Activated CD4-positive, alpha-beta T cell treated with anti-CD3 and anti-CD28 coated beads, Interleukin-2, amount 50 U/mL, for 24 hours (primary cell): ENCODE measurements at places on chromosomes 2 and 18.

DNA sequence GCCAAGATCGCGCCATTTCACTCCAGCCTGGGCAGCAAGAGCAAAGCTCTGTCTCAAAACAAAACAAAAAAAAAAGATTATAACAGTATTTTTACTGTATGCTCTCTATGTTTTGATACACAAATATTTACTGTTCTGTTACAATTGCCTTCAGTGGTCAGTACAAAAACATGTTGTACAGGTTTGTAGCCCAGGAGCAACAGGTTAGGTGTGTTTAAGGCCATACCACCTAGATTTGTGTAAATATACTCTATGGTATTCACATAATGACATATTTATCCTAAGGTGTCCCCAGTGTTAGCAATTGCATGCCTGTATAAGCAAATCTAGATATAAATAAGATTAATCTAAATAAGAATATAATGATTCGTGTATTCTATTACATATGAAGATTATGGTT lies 625.0 kb downstream of the TMEM182 start:
- no peak for DNase-seq

DNA sequence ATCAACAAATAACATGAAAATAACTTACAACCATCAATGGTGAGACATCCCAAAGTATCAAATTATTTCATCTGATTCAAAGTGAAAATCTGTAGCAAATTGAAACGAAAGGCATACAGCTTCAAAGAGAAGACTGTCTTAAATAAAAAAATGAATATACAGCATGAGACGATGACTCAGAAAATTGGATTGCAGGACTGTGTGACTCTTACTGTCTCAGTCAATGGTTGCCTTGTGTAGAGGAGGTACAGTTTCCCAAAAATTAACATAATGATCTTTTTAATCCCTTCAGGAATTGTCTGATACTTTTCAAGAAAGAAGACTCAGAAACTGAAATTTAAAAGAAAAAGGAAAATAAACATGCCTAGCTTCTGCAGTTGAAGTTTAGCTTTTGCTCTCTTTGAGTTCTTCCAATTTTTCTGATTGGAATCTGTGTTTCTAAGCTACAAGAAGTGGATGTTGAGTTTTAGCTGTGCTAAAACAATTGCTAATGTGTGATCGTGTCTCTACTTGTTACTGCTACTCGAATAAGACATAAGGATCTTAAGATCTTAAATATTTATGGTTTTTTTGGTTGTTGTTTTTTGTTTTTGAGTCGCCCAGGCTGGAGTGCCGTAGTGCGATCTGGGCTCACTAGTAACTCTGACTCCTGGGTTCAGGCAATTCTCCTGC lies 41.1 kb upstream of the EPB41L3 start:
- no peak for DNase-seq

GRCh38 chr2:12424219-12424618 lies 292.5 kb upstream of the TRIB2 start:
- DNase-seq, result no peak

DNA sequence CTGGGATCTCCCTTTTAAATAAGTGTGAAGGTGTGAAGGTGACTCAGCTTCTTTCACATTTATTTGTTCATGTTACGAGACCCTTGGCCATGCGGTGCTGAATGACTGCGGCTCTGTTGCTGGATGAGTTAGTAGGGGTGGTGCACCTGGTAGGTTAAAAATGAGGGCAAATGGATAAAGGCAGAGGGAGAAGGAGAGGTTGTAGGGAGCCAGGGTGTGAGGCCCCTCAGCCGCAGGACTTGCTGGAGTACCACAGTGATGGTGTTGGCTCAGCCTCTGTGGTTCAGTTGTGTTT lies 164.2 kb downstream of the NAPG start:
- no peak for DNase-seq

DNA sequence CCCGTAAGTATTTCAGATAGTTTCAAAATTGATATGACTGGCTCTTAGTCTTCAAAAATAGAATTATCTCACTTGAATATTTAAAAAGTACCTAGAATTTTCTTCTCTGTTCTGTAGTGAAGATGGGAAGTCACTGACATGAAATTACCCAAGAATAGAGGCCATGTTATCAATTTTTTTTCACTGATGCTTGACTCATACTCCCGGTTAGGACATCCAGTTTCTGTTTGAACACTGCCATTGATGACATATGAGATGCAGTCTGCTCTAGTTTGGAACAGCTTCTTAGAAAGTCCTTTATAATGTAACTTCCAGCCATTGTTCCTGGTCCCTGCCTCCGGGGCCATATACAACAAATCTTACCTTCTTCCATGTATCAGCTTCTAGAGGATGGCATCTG lies 26.0 kb downstream of the MAP3K20 start:
- no peak for DNase-seq

DNA sequence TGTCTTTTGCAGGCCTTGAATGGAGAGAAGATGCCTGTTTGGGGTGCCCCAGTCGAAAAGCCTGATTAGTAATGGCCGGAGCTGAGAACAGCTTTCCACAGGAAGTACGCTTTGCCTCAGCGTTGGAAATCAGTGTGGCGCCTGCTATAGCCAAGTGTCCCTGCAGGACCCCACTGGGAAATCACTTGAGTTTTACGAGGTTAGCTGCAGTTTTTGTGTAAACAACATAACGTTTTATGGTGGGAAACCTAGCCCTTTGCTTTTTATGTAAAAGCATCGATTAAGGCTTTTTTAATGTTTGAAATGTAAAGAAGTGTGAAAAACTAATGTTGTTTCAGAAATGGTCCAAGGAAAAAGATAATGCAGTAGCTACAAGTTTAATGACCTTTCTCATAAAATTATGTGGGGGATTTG lies 234.2 kb downstream of the TTC32 start:
- DNase-seq, result no peak

DNA sequence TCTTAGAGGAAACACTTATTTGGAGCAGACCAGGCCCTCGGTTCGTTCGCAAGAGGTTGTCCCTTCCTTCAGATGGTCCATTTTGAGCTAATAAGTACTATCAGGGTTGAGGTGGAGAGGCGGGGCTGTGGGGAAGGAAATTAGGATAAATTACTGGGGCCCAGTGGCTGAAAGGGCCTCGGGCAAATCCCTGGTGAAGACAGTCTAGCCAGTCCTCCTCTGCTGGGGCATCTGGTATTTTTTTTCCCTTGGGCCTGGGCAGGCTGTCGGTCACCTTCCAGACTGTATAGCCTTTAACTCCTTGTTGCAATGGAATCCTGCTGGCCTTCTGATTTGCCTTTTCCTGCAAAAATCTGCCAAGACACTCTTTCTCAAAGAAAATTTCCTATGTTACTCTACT lies 1.7 kb upstream of the MYO3B start:
- DNase-seq, result no peak

DNA sequence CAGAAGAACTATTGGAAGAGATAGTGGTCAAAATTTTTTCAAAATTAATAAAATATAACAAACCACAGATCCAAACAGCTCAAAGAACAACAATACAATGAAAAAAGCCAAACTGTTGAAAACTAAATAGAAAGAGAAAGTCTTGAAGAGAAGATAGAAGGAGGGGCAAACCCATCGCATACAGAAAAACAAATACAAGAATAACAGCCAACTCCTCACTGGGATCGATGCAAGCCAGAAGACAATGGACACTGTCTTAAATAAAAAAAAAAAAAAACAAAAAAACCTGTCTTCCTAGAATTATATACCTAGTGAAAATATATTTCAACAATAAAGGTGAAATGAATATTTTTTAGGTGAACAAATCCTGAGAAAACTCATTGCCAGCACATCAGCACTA lies 34.1 kb upstream of the ARHGAP25 start:
- DNase-seq, result no peak

DNA sequence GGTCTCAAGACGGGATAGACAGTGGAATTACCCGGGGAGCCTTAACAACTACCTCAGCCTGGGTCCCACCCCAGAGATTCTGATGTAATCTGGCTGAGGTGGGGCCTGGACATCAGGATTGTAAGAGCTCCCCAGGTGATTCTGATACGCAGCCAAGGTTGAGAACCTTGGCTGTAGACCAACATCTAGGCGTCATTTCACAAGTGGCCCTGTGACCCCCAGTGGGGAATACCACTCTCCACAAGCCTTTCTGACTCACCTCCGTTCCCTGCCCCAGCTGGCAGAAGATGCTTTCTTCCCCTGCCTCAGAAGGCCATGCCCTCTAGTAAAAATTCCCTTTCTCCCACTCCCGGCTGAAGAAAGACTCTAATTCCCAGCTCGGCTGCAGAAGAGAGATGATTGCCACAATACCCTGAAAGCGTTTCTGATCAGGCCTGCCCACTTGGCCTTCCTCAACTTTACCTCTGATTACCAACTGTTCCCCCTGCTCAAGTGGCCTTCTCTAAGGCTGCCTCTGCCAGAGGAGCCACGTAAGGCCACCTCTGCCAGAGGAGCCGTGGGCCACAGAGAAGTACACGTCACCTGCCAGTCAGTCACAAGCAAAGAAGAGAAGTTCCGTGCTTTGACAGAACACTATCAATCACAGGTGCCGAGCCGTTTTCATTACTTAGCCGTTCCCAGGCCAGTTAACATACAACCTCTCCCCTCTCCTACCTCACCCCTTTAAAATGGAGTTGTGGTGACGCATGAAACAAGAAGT lies 116.8 kb upstream of the PKDCC start:
- no peak for DNase-seq

DNA sequence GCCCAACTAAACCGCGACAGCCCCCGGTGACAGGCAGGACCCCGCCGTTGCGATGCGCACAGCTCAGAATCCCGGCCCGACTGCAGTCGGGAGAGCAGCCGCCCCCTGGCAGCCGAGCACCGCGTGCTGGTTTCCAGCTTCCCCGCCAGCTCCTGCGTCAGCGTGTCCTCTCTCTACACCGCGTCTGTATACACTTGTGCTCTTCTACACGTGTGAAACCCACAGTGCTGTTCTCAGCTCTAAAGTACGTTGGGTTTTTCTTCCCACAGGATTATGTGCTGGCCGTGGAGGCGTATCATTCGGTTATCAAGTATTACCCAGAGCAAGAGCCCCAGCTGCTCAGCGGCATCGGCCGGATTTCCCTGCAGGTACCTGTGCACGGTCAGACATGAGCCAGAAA lies 54.0 kb downstream of the ADI1 start:
- no peak for DNase-seq

- no peak for DNase-seq
Measured at GRCh38 chr18:37742436-37742835, 176.8 kb upstream of the CELF4 start.

- no peak for DNase-seq
Measured at GRCh38 chr2:176679061-176679669, 409.9 kb downstream of the MTX2 start.

- DNase-seq, result no peak
Measured at GRCh38 chr2:197306696-197307040, 3.9 kb downstream of the ANKRD44 start.

DNA sequence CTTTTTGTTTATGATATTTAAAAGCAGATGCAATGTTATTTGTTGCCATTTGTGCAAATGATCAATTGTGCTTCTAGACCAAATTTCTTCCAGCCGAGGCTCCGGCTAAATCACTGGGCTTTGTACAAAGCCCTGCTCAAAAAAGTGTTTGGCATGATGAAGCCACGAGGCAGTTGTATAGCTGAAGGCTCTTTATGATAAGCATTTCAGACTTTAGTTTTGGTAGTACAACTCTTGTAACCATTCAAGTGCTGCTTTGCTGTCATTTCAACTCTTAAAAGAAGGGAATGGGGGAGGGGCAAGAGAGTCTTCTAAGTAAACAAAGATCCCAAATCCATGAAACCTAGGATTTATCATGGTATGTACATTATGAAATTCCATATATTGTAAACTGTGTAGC lies 3.3 kb upstream of the ZNF532 start:
- no peak for DNase-seq

- no peak for DNase-seq
Measured at GRCh38 chr2:5725794-5726463, 33.7 kb downstream of the SOX11 start.

DNA sequence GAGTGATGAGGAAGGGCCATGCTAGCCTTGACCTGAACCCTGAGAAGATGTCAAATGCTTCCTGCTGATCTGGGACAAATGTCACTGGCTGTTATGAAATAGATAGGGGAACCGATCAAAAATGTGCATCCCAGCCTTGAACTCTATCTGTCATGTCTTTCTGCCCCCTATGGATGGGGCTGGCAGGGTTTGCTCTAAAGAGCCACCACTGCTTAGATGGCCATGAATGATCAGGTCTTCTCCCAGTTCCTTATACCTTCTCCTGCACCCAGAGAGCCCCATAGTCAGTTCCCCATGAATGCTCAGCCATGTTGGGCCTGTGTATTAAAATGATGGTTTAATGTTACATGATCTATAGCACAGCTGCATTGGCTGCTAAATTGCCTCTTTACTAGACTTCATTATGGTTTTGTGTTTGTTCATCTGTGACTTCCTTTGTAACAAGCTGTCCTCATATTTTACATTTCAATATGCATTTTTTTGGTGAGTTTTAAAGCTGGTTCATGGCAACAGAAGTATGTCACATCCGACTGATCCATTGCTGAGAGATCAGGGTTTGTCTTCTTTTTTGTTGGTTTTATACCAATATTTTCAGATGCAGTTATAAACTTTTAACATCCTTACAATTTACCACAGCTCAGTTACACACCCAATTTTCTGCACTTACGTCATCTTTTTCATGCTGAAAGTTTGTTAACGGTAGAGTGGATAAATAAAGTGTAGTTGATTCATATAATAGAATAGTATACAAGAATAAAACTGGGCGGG lies 56.3 kb upstream of the SMAD2 start:
- no peak for DNase-seq

DNA sequence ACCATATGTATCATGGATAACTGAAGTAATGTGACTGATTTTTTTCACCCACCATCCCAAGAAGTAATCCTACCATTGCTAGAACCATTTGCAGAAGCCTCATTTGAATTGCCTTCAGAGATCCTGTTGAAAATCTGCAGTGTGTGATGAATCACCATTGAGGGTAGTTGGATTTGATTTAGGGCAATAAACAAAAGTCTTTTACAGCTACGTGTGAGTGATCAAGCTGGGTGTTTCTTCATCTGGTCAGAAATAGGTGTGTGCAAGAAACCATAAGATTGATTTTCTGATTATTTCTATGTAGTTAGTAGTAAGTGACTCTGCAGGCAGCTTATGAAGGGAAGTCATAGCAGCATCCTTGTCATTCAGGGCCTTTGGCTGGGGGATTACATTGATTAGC lies 159.6 kb downstream of the MGAT5 start:
- no peak for DNase-seq

DNA sequence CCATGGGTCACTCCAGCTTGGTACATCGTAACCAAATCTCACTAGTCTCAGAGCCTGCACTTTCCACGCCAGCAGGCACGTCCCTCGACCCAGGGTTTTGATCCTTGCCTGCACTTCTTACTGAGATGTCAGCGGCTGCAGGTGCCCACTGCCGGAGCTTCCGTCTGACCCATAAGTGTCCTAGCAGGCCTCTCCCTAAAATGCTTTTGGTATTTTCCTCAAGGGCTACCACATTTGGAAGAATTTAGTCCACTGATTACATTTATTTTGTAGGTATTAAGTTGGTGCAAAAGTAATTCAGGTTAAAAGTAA lies 175.0 kb upstream of the FBXO11 start:
- no peak for DNase-seq

DNA sequence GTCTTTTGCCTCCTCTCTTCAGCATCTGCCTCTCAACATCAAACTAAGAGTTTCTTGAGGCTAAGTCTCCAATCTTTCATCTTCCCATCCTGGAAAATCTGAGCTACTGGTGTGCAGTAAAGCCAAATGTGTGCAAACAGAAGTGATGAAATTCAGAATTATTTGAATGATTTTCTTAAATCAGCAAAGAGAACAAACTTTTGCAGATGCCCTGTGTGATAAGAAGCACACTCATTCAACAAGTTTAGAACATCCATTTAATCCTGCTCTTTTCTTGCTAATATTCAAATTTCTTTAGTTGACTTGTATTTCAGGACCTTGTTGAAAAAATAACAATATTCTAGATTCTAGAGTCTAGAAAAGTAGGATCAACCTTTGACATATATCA lies 1374.9 kb upstream of the CELF4 start:
- DNase-seq, result no peak
